Activated CD8-positive, alpha-beta memory T cell treated with anti-CD3 and anti-CD28 coated beads, Interleukin-2, amount 50 U/mL, for 4 hours (primary cell): ENCODE measurements at places on chromosomes 7 and 10.

- no peak for DNase-seq
These were observed 353.1 kb upstream of the LRRTM3 start for GRCh38 chr10:66572700-66573099.

GRCh38 chr7:115775981-115776380 is 254.6 kb downstream of the TFEC start:
- no peak for DNase-seq

GRCh38 chr7:150931199-150931869 is 46.8 kb downstream of the KCNH2 start:
- DNase-seq: no peak

- DNase-seq: no peak
These were observed 14.4 kb upstream of the ADO start for GRCh38 chr10:62790019-62790555.

DNA sequence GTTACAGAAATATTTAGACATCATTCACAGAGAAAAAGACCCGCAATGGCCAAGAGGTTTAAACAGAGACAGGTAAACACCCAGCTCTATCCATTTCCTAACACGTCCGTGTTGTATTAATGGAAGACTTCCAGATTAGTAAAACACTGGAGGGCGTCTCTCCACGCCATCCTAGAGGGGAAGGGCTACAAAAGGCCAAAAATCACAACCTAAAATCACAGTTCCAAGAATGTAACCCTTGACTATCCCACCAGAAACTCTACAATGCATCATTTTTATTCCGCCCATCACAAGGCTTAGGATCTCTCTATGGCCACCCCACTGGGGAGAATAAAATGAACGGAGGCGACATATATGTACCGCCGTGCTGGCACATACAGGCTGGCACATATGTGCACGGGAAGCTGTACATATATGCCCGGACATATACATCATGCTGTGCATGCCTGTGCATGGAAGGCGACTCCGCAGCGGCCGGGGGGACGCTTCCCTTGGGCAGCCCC is 734 bp downstream of the PCLO start:
- DNase-seq: no peak

DNA sequence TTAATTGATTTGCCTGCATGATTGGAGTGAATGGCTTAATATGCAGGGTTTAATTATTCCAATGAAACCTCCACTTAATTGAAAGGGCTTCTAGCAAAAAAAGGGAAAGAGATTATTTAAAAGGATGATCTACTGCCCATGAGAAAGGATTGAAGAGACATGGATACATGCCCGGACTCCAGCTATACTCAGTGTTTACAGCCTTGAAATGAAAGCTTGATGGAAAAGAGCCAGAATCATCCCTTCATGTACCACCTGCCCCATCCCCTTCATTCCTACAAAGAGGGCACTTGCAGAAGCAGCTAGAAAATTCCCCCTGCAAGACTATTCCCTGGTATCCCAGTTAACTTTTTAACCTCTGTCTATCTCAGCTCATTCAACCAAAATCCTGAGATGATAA is 78.4 kb downstream of the CARD11 start:
- no peak for DNase-seq

GRCh38 chr10:34222359-34222758 is 592.7 kb downstream of the PARD3 start:
- no peak for DNase-seq

- no peak for DNase-seq
These were observed 33.5 kb upstream of the ADAM12 start for GRCh38 chr10:126421756-126422256.

- DNase-seq: no peak
These were observed 187.9 kb downstream of the ZNF365 start for GRCh38 chr10:62562101-62562500.

GRCh38 chr10:131928248-131929095 is 27.7 kb downstream of the PPP2R2D start:
- DNase-seq: peak; percentile 48

GRCh38 chr7:69906283-69906995 is 308.2 kb downstream of the AUTS2 start:
- no peak for DNase-seq

- no peak for DNase-seq
These were observed 104.0 kb upstream of the RHOBTB1 start for GRCh38 chr10:61047788-61048560.

DNA sequence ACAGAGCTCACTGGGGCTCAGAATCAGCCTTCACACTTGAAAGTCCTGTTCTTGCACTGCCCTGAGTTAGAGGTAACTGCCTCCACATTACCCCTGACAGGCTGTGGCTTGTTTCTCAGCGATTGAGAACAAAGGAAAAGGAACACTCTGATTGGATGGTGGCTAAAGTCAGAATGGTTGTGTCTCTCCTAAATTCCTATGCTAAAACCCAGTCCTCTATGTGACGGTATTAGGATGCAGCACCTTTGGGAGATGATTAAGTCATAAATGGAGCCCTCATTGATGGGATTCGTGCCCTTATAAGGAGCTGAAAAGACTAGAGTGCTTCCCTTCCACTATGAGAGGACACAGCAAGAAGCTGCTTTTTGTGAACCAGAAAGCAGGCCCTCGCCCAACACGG is 38.9 kb upstream of the DGKI start:
- no peak for DNase-seq

DNA sequence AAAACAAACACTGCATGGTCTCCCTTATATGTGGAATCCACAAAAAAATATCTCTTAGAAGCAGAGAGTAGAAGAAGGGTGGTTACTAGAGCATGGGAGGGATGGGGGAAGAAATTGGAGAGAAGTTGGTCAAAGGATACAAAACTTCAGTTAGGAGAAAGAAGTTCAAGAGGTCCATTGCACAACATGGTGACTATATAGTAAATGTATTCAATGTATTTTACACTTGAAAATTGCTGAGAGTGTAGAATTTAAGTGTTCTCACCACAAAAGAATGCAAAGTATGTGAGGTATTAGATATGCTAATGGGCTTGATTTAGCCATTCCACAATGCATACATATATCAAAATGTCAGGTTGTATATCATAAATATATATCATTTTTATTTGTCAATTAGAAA is 232.0 kb upstream of the CELF2 start:
- no peak for DNase-seq

- DNase-seq: no peak
These were observed 227.3 kb downstream of the TWIST1 start for GRCh38 chr7:18890134-18890533.

DNA sequence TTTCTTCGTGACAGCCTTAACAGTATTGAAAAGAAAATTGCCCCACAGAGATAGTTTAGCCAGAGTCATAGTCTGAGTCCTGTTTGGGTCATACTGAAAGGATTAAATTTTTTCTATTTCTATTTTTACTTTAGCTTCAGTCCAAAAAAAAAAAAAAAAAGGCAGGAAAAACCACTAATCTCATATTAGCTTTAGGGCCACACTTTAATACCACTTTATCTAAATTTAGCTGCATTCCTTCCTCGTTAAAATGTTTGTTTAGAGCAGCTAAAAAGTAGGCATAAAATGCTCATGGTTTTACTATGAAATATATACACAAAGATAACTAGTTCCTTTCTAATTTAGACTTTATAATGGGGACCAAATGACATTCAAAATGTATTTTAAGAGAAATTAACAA is 216.5 kb upstream of the TMEM196 start:
- no peak for DNase-seq

GRCh38 chr10:8455181-8455580 is 400.7 kb downstream of the GATA3 start:
- no peak for DNase-seq

DNA sequence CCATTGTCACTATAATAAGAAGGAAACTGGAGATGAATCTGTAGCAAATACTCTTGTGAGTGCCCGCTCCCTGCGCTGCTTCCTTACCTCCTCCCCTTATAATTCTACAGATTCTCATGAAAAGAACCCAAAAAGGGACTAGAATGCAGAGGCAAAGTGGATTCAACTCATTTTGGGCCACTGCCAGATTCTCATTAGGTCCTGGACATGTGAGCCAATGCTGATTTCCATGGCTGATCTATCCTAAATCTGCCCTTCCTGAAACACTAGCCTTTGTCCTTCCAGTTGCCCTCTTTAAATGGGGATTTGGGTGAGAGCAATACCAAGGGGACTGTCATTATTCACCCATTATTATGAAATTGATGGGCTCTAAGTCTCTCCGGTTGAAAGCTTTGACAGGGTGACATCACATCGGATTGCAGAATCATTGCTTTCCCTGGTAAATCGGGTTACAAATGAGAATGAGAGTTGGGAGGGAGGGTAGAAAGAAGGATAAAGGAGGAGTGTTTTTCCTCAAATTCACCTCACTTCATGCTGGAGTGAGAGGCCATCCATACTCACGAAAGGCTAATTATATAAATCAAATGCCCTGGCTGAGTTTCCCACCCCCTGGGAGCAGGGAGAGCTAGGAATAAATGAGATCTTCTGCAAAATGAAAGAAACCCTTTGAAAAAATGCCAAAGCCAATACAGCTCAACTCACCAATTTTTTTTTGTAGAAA is 37.5 kb downstream of the PTN start:
- no peak for DNase-seq

DNA sequence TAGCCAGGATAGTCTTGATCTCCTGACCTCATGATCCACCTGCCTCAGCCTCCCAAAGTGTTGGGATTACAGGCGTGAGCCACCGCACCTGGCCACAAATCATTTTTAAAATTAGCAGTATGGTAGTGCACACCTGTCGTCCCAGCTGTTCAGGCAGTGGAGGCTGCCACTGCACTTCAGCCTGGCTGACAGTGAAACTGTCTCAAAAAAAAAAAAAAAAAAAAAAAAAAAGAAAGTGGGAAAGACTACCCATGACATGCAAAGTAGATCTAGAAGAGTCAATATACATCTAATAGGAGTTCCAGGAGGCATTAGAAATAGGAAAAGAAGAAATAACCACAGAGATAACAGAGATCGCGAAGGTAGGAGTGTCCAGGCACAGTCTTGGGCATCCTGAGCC is 3.2 kb downstream of the CSGALNACT2 start:
- DNase-seq: no peak

- DNase-seq: no peak
These were observed 51.5 kb upstream of the OSBPL3 start for GRCh38 chr7:25031432-25031831.

GRCh38 chr10:62333988-62334682 is 40.0 kb upstream of the ZNF365 start:
- no peak for DNase-seq

- DNase-seq: no peak
These were observed 318.6 kb upstream of the PHF14 start for GRCh38 chr7:10655031-10655430.

DNA sequence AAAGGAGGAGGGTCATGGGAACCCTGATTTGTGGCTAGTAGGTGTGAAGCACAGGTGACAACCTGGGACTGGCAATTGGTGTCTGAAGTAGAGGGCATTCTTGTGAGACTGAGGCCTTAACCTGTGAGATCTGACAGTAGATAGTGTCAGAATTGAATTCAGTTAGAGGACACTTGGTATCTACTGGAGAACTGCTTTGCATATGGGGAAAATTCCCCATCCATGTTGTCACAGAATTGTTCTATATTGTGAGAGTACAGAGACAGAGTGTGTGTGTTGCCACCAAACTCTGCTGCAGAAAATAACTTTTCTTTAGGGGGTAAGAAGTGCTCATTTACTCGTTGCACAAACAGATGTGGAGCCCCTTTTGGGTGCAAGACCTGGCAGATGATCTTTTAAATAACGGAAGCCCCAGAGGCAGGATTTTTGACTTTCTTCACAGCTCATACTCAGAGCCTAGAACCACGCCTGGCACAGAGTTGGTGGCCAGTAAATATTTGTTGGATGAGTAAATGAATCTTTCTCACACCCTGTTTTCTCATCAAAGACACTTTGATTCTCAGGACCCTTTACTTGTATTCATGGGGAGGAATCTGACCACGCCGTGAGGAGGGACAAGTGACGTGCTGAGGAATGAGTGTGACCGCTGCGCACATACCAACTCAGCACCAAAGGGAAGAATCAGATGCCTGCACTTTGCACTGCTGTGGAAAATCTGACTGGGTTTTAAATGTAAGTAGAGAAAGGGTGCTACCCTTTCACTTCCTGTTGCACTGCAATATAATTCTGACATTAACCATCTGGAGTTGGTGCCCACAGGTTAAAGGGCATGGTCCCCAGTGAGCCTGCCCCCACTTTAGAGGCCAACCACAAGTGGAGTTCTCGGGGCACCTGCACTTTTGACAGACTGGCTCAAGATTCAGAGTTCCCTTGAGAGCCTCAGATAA is 39.2 kb upstream of the SDHAF3 start:
- DNase-seq: no peak

DNA sequence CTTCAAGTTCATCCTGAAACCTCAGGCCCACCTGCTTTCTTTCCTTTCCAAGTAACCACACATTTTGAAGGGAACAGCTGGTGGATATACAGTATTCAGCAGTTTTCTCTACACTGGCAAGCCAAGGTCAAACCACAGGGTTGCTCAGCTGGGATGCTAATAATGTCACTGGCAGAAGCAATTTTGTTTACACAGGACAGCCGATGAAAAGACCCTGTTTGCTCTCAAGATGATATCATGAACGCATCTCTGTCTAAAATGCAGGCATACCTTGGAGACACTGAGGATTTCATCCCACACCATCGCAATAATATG is 186.2 kb downstream of the USP6NL start:
- DNase-seq: no peak

GRCh38 chr7:93562936-93563335 is 11.6 kb downstream of the CALCR start:
- DNase-seq: no peak

DNA sequence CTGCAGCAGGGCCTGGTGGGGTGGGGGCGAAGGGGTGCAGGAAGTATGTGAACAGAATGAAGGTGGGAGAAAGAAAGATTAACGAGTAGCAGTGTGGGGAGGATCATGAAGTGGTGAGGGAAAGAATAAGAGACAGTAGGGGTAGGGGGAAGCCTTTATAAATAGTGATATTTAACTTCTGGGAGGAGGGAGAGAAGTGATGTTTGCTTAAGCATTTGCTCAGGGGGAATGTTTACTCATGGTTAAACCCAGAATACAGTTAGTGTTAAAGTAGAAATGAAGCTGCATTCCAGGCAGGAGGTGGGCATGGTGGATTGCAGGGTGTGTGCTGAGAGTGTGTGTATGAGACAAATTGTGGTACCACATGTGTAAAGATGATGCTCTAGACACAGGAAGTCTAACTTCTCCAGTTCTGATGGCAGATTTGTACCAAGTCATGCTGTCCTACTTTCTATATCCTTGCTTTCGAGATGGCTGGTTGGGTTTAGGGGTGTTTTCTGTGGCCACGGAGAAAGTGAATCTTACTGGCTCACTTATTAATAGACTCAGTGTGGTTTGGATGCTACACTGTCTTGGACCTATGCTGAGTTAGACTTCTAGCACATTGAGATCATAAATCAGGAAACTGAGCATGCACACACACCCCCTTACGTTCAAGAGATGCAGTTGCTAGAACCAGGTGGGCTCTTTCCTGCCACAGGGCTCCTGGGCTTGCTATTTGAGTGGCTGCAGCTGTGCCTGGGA is 10.6 kb upstream of the DNMBP start:
- no peak for DNase-seq
